ENCODE measurements at places on chromosomes 12 and 14.

- no peak for DNase-seq
These were observed 83.1 kb downstream of the KCNMB4 start for GRCh38 chr12:70449074-70449752.

- no peak for DNase-seq
These were observed 28.4 kb downstream of the LIN7A start for GRCh38 chr12:80909370-80909769.

DNA sequence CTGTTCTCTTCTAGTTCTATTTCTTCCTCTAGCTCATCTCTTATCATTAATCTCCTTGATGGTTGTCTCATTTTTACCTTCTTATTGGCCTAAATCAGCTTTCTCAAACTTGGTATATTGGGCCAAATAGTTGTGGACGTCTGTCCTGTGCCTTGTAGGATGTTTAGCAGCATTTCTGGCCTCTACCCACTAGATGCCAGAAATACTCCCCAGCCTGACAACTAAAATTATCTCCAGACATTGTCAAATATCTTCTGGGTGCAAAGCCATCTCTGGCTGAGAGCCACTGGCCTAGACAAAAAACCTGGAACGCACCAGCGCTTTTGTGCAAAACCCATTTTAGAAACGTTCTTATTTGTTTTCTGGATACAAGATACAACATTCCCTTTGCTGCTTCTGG lies 38.8 kb upstream of the LRRC10 start:
- DNase-seq = no peak

- no peak for DNase-seq
These were observed 479 bp downstream of the KDM5A start for GRCh38 chr12:388541-389141.

All from NCI-H1436 treated with DMSO at 0.1 percent for 48 hours (cell line).